ENCODE measurements at places on chromosomes 6 and 20.

- no peak for DNase-seq
These were observed 132.8 kb downstream of the TRIM27 start for GRCh38 chr6:28791002-28791383.

- DNase-seq, result no peak
These were observed 19.3 kb upstream of the NEDD9 start for GRCh38 chr6:11251553-11252360.

- peak; percentile 61 for DNase-seq
These were observed 116.6 kb downstream of the RNF144B start for GRCh38 chr6:18503593-18504231.

DNA sequence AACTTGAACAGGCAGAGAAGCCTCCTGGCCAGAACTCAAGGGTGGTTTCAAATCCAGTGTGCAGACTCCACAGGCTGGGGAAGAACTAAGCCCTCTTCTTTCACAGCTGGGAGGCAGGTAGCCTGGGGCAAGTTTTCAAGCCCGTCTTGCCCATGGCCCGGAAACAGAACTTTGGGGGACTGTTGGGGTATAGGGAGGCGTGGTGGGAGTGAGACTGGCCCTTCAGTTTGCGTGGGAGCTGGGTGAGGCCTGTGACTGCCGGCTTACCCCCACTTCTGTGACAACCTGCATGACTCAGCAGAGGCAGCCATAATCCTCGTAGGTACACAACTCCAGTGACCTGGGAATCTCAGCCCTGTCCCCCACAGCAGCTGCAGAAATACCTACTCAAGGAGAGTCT, 1125.7 kb downstream of the HACE1 start:
- DNase-seq, result no peak

DNA sequence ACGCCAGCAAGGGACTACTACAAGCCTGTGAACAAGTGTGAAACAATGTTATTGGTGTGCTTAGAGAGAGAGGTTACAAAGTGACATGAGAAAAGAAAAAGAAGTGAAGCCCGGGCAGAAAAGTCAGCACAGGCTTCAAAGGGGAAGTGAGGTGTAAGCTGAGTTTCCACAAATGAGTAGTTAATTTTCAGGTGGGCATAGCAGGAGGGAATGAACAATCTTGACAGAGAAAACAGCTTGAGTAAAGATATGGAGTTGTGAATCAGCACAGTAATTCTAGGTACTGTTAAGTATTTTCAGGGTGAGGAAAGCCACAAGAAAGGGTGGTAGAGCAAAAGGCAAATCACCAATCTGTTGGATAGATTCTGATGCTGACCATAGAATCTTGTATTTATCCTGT, 4.3 kb downstream of the KCNQ5 start:
- DNase-seq, result no peak

DNA sequence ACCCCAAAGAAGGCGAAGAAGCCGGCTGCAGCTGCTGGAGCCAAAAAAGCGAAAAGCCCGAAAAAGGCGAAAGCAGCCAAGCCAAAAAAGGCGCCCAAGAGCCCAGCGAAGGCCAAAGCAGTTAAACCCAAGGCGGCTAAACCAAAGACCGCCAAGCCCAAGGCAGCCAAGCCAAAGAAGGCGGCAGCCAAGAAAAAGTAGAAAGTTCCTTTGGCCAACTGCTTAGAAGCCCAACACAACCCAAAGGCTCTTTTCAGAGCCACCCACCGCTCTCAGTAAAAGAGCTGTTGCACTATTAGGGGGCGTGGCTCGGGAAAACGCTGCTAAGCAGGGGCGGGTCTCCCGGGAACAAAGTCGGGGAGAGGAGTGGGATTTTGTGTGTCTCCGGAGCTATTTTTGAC, 69.6 kb downstream of the HFE start:
- DNase-seq, result no peak

GRCh38 chr6:125584468-125584939, 164.9 kb upstream of the HEY2 start:
- no peak for DNase-seq

- DNase-seq, result no peak
These were observed 29.6 kb downstream of the MLIP start for GRCh38 chr6:54140811-54141210.

DNA sequence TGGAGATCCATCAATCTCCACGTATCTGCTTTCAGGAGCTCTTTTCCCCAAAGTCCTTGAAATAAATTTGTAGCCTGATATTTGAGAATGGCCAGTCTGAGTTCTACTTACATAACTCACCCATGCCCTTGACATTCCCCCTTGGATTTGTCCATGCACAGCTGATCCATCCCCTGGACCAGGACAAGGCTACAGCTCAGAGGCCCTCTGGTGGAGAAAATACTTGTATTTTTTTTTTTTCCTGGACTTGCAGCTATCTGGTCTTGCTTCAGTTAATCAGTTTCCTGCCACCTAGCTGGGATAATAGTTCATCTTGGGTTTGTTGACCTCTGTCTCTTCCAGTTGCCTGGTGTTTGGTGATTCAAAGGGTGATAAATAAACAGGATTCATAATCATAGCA, 467.6 kb downstream of the DHX35 start:
- DNase-seq, result no peak

DNA sequence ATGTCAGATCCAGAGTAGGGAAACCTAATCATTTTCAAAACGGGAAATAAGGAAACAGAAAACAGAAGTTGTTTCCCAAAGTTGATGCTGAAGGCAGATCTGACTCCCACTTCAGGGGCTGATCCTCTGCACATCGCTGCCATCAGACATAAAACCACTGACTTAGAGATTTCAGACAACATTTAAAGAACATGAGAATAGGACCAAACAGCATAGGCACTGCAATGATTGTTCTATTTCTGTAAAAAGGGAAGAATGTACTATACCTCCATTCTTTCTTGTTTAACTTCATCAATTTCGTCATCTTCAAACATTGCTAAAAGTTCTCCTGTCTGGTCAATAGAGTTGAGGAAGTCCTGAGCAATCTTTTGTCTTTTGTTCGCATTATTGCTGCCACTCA, 324.7 kb upstream of the RUNX2 start:
- no peak for DNase-seq

GRCh38 chr6:60643870-60644269, 1642.2 kb downstream of the KHDRBS2 start:
- no peak for DNase-seq

- DNase-seq, result no peak
These were observed 6.5 kb downstream of the PTPRK start for GRCh38 chr6:128513878-128514277.

DNA sequence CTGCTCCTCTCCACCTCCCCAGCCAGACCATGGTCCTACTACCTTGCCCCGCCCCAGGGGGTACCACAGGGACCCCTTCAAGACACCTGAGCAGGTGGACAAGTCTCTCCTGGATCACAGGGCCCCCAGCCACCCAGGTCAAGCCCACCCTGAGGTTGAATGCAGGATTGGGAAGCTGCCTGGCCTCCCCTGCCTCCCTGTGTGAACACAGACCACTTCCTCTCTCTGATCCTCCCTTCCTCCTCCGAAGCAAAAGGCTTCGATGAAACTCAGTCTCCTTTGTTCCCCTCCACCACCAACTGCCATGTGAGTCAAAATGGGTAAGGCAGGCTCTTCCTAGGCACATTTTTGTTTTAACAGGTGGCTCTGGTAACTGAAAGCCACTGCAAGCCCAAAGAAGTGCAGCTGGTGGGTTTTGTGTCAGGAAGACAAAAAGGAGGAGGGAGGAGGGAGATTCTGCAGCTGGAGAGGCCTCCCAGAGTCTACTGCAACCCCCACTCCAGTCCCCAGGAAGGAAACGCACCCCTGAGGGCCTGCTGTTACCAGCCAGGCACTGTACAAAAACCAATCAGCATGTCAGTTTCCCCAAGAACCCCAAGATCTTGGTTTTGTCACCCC, 5.4 kb downstream of the ADA start:
- DNase-seq, result no peak

DNA sequence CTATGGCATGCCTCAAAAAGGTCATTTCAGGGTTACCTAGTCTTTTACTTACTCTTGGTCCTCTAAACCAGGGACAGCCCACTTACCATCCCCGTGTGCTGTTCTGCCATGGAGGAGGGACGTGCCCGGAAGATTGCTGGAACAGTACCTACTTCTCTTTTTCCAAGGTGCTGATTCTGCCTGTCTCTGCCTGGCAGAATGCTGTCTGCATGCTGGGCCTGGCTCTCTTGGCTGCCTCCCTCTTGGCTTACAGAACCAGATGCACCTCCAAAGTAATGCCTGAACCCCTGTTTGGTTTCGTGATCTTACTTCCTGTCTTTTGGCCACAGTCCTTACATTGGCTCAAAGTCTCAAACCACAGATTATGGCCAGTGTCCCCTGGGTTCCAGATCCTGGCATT, 120.7 kb upstream of the NT5E start:
- no peak for DNase-seq

DNA sequence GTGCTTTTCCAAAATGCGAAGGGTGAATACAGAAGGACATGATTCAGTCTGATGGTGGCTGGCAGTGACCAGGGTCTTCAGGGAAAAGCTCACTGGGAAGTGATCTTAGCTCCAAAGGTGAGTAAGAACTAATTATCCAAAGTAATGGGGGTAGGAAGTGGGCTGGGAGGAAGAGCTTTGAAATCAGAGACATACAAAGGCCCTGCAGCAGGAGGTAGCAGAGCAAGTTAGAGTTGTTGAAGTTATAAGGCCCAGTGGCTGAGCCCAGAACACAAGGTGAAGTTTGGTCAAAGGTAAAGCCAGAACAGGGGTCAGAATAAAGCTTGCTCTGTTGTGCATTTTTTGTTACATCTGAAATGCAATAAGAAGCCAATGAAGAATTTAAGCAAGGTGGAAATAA, 81.2 kb downstream of the PLCB1 start:
- no peak for DNase-seq

Measured in HCT116 (cell line).